ENCODE measurements at places on chromosomes 4 and X. TPM values are rescaled to one million over a fixed set of nuclear protein-coding genes. Genes with fewer than 3 reads are reported as not detected.

GPR50 gene
- not detected for total RNA-seq

STATH gene
- not detected for total RNA-seq

P2RY4 gene
- 0.42 TPM for total RNA-seq

- DNase-seq = no peak
These were observed 9.9 kb upstream of the PITX2 start for GRCh38 chr4:110632506-110633357.

DNA sequence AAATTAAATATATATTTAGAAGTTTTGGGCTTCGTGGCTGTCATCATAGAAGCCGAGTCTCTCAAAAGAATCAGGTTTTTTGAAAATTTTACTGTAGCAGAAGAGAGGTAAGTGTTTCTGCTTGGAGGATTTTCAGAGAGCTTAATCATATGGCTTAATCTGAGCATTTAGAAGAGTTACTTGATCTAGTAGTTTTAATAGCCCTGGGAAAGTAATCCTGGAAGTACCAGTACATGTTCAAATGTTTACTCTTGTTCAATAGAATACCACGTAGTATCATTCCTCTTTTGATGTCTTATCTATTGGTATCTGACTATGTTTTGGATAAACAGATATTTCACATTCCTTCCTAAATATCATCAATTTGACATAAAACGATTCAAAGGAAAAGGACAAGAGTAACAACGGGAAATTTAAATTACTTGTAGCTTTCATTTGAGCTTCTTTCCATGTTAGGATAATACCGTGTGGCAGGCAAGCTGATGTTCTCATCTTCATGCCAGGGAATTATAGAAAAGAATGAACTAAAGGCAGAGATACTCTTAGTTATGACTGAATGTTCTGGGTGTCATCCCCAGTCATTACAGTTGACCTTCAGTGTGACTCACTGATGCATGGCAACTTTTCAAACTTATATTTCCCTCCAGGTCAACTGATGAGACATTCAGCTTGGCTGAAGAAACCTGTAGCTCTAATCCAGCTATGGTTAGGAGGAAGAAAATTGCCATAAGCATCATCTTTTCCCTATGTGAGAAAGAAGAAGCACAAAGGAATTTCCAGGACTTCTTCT is 89.8 kb downstream of the FNIP2 start:
- DNase-seq = no peak

ASMT gene
- total RNA-seq = not detected
